Inflammatory macrophage treated with lipopolysaccharide for 4 hours (primary cell): ENCODE measurements at places on chromosomes 1 and 21.

DNA sequence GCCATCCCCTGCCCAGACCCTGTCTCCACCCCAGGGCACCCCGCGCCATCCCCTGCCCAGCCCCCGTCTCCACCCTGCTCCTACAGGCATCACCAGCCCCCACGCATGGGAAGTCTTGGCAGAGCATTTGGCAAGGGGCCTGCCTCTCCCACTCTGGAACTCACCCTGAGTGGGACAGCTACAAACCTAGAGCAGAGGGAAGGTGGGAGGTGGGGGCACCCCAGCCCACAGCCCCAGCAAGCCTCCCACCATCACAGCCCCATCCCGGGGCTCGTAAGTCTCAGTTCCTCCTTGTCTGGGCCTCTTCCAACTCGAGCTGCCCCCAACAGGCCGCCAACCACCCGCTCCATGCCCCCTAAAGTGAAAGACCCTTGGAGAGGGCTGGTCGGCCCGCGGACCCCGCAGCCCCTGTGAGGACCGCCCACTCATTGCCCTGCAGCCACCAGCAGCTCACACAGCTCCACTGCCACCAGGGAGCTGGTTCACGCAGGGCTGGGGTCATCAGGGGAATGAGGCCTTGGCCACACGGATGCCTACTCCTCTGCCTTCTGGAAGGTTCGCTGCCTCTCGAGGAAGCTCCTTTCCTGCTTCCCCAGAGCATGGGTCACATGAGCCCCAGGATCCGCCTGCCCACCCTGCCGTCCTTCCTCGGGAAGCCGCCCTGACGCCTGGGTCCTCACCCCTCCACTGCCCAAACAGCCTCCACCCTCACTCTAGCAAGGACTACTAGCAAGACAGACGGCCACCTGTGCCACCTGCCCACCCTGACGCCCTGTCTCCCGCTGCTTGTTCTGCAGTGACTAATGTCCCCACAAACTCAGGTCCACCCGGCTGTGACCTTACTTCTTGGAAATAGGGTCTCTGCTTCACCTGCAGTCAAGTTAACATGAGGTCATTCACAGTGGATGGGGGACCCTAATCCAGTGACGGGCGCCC is 14.4 kb downstream of the MEGF6 start:
- DNase-seq, result no peak

DNA sequence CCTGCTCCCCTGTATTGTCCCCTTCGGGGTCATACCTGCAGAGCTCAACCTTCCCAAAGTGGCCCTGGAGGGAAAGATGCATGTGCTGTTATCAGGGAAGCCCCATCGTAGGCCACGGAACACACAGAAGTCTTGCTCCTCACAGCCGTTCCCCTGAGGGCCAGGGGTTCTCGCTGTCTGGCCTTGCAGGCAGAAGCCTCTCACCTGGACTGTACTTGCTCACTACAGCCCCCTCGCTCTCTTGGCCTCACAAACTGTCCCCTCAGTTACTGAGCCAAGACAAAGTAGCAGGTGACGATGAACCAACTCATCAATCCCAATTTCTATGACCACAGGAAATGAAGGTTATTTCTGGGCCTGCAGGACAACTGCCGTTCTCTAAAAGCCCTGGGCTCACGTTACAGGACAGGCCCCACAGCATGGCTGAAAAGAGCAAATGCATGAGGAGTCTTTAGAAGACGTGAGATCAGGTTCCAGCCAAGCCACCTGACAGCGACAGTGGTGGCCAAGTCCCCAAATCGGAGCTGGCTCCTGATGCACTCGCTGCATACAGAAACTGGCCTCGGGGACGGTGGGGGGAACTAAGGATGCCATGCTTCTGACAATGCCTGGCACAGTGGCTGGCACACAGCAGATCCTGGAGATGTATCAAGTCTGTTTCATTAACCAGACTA is 95.0 kb downstream of the RAVER2 start:
- no peak for DNase-seq

GRCh38 chr1:26827106-26827604 is 667 bp downstream of the ZDHHC18 start:
- DNase-seq, result no peak

DNA sequence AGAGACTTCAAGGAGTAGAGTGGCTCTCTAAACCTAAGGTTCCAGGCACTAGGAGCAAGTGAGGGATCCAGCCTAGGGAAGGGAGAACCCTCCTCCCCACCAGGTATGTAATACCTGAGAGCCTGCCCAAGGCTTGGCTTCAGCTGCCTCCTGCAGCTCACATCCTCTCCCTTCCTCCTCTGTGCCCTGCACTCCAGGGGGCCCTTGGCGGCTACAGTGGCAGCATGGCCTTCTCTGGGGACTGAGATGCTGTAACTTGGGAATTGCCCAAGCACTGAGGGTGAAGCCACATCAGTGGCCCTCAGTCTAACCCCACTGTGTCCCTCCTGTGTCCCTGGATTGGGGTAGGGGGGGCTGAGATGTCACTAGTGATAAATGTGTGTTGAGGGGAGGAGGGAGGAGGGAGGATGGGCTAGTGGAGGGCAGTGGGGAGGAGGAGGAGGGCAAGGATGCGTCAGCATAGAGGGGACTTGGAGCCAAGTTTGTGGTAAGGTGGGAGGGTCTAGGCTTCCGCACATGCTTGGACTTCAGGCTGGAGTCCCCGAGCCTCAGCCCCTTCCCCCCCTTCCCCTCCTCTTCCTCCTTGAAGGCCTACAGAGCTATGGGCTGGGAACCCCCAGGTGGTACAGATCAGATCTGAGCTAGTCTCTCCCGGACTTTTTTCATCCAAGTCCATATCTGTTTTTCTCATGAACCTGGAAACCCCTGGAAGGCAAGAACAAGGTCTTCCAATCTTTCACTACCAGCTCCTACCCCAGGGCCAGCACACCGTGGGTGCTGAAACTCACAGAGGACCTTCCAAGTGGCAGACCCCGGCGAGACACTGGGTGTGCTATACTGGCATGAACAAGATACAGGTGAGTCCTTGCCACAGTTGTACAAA is 17.5 kb downstream of the COL9A2 start:
- DNase-seq, result no peak

DNA sequence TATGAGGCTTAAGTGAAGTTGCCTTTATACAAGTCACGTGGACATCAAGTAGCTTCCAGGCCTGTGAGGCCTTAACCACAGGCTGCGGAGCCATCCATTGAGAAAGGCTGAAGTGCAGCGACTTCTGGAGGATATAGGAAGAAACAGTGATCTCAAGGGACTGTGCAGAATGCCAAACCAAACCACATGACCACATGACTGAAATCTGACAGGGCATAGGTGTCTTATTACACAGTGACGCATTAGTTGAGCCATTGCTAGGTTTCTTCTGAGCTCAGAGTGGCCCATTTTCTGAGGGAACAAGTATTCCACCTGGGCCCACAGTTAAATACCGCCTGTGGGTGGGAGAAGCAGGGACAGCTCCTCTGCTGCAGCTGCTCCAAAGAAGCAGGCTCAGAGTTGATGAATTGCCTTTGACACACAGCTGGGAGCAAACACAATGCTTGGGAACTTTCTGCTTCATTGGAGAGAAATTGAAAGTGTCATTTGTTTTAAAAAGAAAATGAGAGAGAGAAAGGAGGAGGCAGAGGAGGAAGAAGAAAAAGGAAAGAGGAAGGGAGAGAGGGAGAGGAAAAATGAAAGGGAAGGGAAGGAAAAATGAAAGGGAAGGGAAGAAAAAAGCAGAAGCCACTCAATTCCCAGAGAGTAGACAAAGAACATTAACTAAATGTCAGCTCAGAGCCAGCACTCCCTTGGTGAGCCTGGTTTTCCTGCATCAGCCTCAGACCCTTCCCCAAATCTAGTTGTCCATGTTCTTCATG is 94.4 kb downstream of the COLGALT2 start:
- DNase-seq, result peak; percentile 45

DNA sequence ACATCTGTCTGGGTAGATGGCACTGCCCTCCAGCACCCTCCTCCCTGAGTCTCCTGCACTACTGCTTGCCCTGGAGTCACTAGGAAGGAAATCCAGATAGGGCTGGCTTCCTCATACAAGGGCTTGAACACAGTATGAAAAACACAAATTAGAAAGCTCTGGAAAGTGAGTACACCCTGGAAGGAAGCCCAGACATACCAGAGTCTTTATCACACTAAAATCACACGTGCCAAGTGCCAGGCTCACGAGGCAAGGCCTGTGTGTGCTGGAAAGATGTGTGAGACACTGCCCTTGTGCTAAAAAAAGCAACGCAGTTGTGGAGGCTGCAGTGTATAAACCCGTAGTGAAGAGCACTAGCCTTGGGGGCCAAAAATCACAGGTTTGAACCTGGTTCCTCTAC is 28.3 kb upstream of the S100A7 start:
- no peak for DNase-seq

GRCh38 chr1:204321665-204322064 is 38.1 kb downstream of the PLEKHA6 start:
- DNase-seq, result no peak

DNA sequence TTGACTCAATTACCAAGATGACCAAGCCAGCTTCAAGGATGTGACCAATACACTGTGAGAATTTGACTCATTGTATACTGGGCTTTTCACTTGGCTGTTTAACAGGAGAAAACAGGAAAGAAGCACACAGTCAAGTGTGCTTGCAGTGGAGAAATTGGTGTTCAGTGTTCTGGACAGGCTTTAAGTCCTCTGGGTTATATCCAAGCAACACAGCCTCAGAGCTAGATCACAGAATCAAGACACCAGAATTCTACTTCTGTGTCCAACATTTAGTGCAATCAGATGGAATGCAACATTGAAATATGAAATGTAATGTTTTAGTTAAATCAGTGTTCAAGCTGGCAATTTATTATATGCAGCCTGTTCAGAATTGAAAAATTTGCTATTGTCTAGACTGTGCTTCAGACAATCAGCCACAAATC is 694.4 kb downstream of the LTN1 start:
- no peak for DNase-seq

GRCh38 chr1:29783508-29784275 is 547.4 kb downstream of the PTPRU start:
- no peak for DNase-seq

DNA sequence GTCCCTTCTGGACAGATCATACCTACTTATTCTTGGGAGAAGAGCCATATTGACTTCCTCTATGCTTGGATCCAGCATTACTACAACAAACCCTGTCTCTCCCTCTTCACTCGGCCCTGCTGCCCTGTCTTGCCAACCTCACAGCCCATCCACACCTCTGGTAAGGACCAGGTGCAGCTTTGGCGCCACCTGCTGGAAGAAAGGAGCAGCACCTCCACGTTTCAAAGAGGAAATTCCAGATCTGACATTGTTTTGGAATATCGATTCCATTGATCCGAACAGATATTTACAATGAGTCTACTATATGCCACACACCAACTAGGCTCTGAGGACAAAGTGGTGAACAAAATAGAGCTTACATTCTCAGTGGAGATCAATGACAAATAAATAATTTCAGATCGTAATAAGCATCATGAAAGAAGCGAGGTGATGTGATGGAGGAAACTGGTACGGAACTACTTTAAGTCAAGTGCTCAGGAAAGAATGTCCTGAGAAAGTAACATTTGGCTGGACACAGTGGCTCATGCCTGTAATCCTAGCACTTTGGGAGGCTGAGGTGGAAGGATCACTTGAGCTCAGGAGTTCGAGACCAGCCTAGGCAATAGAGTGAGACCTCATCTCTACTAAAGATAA is 18.7 kb downstream of the MFSD2A start:
- DNase-seq, result peak; percentile 68
